ENCODE measurements at places on chromosomes 1 and 21. TPM values are rescaled to one million over a fixed set of nuclear protein-coding genes. Genes with fewer than 3 reads are reported as not detected.

Gene SH2D1B
- not detected for total RNA-seq

Gene PPIAL4G
- total RNA-seq = 0.44 TPM

- no peak overlapping the region for H3K4me3 ChIP-seq
- no peaks in the 10 kb centered on the region for H3K36me3 ChIP-seq
- H3K27me3 ChIP-seq = peaks cover 4% of the 10 kb centered on the region
- no peak overlapping the region for H3K27ac ChIP-seq
These were observed 101.9 kb downstream of the PLPP3 start for GRCh38 chr1:56477164-56478111.

- DNase-seq = no peak
- H3K27me3 ChIP-seq = no peaks in the 10 kb centered on the region
- H3K4me3 ChIP-seq = no peak overlapping the region
- H3K36me3 ChIP-seq = no peaks in the 10 kb centered on the region
- no peak overlapping the region for H3K27ac ChIP-seq
- no peaks in the 10 kb centered on the region for H3K4me1 ChIP-seq
These were observed 27.0 kb downstream of the FGGY start for GRCh38 chr1:59323879-59324278.

GRCh38 chr1:177305040-177306018 is 134.6 kb downstream of the BRINP2 start:
- no peaks in the 10 kb centered on the region for H3K36me3 ChIP-seq
- H3K27me3 ChIP-seq = no peaks in the 10 kb centered on the region
- no peaks in the 10 kb centered on the region for H3K4me1 ChIP-seq
- no peak overlapping the region for H3K4me3 ChIP-seq
- no peak for DNase-seq

Measured in CD8-positive, alpha-beta memory T cell (primary cell).